ENCODE measurements at places on chromosomes 1 and 21.

DNA sequence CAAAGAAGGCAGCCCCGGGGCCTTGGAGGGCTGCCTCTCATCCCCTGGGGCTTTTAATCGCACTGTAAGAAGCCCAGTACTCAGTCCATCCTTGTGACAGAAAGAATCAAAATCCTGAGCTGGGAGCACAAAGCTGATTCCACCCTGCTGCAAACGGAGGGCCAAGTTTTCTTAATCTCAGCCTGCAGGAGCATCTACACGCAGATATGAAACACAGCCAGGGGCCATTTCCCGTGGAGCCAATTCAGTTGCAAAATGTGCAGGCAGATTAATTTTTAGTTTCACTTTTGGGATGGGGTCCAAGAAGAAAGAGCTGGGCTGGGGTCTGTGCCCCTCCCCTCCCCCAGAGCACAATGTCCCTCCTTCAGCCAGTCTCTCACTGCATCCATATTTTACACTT is 4.4 kb downstream of the LYPD8 start:
- no peak for DNase-seq

GRCh38 chr1:8427986-8428385 is 110.1 kb downstream of the SLC45A1 start:
- DNase-seq = no peak

DNA sequence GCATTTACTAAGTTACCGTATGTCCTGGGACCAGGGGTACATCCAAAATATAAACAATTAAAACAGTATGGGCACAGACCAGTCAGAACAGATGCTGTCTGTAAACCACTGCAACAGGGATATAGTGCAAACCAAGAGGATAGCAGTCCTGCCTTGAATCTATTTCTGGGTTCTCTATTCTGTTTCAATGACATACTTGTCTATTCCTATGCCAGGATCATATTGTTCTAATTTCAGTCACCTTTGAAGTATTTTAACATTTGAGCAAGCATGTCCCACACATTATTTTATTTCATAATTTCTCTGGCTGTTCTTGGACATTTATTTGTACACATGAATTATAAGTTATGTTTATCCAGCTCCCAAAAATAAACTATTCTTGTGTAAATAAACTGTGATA is 28.2 kb upstream of the SYDE2 start:
- DNase-seq = no peak

DNA sequence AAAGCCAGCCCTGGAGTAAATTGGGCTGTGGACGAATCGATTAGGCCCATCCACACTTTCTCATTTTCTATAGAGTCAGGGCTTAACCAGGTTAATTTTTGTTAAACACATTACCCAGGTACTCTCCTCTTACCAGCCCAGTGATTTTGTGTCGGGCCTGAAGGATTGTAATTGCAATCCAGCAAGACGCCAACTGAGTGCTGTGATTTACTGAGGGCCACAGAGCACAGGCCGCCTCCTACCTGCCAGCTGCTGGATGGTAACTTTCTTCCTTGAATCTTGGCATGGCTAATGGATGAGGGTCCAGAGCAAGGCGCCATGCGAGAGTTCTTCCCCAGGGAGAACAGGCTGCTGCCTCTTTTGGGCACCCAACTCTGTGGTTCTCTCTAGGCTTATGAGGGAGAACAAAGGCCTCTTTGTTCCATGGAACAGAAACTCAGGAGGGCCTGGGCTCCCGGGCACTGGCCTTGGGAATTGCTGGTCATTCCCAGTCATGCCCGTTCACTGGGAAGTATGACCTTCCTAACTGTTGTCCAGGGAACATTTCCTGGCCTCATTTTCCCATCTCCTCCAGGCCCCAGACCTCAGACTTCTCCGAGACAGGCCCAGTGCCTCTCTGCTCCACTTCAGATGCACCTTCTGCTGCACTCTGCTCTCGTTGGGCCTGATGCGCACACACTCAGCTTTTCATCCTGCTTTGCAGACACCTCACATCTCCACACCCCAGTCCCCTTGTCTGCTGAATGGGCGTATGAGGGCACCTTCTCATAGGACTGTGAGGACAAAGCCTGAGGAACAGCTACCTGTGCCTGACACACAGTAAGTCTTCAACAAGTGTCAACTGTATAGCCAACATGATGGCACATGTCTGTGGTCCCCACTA is 57.3 kb downstream of the SYF2 start:
- no peak for DNase-seq

GRCh38 chr21:32137931-32138330 is 140.9 kb downstream of the MIS18A start:
- no peak for DNase-seq

DNA sequence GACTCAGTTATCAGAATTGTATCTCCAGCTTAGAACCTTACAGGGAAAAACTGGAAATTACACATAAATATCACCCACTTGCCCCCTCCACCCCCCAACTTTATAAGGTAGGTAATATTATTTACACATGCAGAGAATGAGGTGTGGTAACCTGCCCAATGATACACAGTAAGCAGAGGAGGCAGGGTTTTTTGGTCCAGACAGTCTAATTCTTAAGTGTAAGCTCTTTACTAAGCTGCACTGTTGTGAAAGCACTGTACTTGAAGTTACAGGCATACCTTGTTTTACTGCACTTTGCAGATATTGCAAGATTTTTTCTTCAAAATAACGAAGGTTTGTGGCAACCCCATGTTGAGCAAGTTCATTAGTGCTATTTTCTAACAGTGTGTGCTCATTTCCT is 24.8 kb upstream of the MYOCOS start:
- no peak for DNase-seq

GRCh38 chr1:180153032-180153431 is 1.6 kb upstream of the QSOX1 start:
- DNase-seq = no peak

GRCh38 chr1:211530102-211530501 is 38.1 kb upstream of the RD3 start:
- DNase-seq = no peak

DNA sequence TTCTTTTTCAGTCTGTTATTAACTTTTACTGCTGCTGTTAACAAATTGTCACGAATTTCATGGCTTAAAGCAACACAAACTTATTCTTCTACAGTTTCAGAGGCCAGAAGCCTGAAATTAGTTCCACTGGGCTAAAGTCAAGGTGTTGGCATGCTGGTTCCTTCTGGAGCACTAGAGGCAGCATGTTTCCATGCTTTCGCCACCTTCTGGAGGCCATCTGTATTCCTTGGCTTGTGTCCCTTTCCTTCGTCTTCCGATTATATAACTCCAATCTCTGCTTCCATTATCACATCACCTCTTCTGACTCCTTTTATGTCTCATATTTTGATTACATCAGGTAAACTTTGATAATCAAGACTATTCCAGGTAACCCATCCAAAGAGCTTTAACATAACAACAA is 1742.1 kb downstream of the BRINP3 start:
- no peak for DNase-seq

GRCh38 chr1:58515794-58516401 is 30.6 kb downstream of the OMA1 start:
- DNase-seq = peak; percentile 50

DNA sequence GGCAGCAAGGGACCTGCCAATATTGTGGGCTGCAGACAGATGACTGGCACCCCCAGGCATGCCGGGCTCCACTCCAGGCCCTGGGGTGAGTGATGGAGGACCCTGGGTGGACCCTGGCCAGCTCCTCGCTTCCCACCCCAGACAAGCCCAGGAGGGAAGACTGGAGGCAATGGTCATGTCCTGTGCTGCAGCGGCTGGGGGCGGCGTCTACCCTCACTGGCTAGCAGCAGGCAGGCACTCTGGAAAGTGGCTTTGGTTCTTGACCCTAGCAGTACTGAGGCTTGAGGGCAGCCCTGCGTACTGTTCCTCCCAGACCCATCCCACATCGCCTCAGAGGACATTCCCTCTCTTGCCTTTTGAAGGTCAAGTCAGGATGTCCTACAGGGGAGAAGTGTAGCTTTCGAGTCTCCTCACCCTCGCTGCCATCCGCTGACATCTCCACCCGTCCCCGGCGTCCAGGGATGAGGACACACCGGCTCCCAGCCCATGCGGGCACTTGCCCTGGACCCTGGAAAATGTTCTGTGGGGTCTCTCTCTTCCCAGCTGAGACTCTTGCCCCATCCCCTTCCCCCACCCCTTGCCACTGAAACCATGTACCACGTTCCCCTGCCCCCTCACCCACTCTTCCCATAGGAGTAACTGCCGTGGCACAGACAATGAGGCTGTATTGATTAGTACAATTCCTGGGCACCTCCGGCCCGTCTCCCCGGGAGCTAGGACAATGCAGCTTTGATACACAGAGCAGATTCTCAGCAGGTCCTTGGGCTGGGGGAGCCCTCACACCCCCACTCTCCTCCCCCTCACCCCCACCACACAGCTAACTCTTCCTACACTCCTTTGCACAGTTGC is 15.0 kb downstream of the SLC6A9 start:
- DNase-seq = no peak

GRCh38 chr1:91591175-91591974 is 90.7 kb downstream of the CDC7 start:
- no peak for DNase-seq

DNA sequence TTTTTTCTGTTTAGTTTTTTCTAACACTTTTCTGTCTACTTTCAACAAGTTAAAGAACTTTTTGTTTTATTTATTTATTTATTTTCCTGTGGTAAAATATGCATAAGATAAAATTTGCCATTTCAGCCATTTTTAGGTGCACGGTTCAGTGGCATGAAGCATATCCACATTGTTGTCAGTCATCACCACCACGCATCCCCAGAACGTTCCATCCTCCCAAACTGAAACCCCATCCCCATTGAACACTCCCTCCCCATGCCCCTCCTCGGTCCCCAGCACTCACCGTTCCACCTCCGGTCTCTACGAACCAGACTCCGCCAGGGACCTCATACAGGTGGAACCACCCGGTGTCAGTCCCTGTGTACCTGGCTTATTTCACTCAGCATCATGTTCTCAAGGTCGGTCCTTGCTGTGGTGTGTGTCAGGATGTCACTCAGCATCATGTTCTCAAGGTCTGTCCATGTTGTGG is 118.1 kb downstream of the SIK1 start:
- no peak for DNase-seq

Measured in NCI-H2227 treated with DMSO at 0.1 percent for 48 hours (cell line).